HS-27A (cell line): ENCODE measurements at places on chromosomes 1 and 21.

DNA sequence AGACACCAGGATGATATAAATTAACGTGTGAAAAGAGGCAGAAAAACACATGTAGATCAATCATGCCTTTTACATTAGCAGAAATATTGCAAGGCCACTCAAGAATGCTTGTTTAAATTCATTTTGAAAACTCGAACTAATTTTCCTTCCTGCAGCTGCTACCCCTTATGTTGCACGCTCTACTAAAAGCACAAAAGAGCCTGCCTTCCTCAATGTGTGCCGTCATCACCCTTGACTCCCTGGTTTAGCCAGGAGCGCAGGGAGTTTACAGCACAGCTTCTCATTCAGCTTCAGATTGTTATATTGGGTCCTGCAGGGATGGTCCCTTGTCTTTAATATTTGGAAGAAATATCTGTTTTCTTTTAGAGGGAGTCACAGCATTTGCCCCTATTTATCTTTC, 10.1 kb upstream of the ST6GALNAC5 start:
- DNase-seq = no peak

- no peak for DNase-seq
These were observed 120.0 kb downstream of the PGBD5 start for GRCh38 chr1:230306169-230306568.

DNA sequence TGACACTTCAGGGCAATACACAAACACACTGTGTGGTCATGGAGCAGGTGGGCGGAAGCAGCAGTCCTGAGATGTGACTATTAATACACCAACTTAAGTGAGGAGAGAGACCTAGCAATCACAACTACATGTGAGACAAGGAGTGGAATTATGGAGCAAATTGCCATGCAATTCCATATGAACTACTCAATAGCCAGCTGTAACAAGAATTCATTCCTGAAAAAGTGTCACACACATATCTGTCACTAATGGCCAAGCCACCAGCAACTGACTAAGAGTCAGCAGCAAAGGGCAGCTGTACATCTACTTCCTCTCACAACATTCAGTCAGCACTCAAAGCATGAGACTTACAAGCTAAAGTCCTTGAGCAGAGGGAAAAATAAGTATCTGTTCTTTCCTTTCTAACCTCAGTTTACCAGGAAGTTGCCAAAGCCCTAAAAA, 46.2 kb downstream of the GPR3 start:
- no peak for DNase-seq

- no peak for DNase-seq
These were observed 2.7 kb upstream of the CLDN19 start for GRCh38 chr1:42742617-42743316.

DNA sequence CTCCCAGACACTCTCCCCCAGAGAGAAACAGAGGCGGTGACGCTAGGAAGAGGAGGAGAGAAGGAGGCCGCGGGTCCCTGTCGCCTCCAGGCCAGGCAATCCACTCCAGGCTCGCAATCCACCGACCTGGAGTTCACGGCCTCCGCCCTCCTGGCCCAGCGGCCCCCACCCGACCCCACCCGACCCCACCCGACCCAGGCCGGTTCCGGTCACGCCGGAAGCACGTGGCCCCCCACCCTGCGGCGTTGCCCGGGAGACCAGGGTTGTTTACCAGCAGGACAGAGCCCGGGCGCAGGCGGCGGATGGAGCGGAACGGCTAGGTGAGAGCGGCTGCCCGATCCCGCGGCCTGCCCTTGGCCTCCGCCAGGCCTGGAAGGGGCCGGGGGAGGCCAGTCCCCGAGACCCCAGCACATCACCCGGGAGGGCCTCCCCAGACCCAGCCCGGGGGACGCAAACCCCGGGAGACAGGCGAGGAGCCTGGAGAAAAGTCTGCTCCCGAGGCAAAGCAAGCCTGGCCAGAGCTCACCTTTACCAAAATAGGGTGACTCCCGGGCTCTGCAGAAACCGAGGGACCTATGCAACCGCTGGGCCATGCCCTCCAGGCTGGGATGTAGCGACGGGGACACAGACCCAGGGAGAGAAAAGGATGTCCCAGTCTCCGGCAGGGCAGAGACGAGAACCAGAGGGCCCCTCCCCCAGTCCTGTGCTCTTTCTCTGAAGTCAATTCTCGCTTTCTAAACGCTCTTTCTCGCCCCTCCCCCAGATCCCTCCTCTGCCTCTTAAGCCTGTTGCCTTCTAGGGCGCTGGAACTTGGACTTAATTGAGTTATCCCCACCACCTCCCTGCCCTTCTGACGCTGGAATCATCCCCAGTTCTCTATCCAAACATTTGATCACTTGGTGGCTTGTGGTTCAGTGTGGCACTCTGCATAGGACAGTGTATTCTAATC, at the start of the genes PLA2G2C and UBXN10:
Gene PLA2G2C (minus strand): TSS at position 685 of the 949 bp plus-strand sequence. CDS start 9,155 bp downstream, outside the sequence.
Gene UBXN10 (plus strand): TSS at position 263 of the 949 bp plus-strand sequence. CDS start 4,466 bp downstream, outside the sequence.
- DNase-seq = no peak

DNA sequence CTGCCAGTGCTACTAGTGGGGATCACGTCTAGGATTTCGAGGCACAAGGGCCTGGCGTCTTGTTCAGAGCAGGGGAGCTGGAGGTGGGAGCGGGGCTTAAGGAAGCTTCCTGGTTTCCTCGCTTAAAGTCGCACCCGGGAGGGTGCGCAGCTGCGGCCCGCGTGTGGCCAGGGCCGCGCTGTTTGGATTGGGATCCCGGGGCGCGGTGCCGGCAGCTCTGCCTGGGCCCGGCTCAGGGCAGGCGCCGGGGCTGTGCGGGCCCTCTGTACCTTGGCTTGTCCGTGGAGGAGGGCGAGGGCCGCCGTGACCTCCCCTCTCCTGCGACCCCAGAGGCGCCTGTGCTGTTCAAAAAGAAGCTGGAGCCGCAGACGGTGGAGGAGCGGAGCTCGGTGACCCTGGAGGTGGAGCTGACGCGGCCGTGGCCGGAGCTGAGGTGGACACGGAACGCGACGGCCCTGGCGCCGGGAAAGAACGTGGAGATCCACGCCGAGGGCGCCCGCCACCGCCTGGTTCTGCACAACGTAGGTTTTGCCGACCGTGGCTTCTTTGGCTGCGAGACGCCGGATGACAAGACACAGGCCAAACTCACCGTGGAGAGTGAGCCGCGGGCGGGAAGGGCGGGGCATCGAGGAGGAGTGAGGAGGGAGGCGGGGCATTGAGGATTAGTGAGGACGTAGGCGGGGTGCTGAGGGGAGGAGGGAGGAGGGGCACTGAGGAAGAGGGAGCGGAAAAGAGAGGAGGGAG, 67.8 kb downstream of the OBSCN start:
- no peak for DNase-seq

DNA sequence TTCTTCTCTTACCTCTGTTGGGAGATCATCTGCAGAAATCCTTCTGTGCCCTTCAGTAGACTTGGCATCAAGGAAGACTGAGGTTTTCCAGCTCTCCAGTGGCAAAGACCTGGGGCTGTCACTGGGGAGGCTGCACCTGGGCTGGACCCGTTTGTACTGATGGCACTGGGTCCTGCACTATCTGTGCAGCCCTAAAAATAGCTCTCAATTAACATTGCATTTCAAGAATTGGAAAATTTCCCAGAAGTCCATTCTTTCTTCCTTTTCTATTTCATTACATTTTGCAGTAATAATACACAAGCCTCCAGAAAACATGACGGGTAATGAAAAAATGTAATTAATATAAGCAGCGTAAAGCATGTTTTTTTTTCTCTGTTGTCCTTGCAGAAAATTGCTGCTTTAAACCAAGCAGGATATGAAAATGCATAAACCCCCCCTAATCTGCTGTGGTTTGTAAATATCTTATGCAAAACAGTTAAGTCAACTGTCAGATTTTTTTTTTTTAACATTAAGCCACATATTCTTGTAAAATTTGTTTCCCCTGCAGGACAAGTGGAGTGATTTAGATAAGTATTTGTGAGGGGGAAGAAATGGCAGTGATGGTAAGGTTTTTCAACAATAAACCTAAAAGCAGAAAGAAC, 64.9 kb downstream of the LMO4 start:
- DNase-seq = no peak

DNA sequence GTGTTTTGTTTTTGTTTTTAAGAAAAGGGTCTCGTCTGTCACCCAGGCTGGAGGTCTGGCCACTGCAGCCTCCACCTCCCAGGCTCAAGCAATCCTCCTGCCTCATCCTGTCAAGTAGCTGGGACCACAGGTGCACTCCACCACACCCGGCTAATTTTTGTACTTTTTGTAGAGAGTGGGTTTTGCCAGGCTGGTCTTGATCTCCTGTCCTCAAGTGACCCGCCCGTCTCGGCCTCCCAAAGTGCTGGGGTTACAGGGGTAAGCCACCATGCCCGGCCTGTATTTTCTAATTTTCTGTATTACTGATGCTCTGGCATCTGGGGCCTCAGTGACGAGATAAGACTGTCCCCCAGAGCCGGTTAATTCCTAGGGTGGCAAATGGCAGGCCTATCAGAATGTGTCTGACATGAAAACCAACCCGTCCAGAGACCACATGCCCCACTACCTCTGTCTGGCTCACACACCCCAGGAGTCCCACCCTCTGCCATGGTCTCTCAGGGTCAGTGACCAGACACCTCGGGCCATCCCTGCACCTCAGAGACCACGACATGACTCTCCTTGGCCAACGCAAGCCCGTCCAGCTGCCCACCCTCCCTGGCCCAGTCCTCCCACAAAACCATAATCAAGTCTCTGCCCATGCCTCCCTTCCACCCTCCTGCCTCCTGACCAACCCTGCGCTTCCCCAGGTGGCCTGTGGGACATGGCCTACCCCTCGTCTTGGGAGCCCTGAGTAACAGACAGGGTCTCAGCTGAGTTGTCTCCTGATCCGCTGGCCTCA, 12.5 kb downstream of the NPHP4 start:
- no peak for DNase-seq

GRCh38 chr1:183185941-183186490, at the start of gene LAMC2:
Gene LAMC2, plus strand, starts transcription at chr1:183186264. Its CDS starts 89 bp downstream, at chr1:183186353.
- no peak for DNase-seq
